D721Med (cell line): ENCODE measurements at places on chromosomes 6 and 20.

DNA sequence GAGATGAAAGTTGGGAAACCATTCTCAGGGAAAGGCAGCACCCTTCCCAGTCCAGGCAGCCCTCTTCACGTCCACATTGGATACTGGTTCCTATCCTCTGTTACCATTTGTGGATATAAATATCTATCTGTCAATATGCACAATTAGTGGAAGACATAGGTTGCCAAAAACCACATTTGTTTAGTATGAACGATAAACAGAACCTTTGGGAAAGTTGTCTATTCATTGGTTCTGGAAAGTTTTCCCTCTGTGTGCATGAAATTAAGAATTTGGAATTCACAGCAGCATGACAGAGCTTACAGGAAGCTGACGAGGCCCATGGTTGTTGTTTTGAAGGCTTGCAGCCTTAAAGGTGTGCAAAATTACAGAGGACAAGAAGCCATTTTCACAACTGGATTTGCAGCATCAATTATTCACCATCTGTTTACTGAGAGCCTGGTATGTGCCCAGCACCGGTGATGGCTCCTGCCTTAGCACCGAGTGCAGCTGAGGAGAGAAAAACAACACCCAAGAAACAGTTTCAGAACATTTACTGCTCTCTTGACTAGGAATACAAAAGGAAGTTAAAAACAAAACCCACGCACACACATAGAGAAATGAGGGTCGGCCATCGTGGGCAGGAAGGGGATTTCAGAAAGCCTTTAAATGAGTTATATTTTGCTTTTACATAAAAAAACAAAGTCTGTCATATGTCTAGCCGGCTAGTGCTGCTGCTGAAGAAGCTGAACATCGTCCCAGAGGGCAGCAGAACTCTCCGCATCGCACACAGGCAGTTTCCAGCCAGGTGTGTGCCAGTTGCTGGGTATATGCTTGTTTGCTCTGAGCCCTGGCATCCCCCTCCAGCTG lies 319.6 kb downstream of the FARS2 start:
- DNase-seq, result no peak

DNA sequence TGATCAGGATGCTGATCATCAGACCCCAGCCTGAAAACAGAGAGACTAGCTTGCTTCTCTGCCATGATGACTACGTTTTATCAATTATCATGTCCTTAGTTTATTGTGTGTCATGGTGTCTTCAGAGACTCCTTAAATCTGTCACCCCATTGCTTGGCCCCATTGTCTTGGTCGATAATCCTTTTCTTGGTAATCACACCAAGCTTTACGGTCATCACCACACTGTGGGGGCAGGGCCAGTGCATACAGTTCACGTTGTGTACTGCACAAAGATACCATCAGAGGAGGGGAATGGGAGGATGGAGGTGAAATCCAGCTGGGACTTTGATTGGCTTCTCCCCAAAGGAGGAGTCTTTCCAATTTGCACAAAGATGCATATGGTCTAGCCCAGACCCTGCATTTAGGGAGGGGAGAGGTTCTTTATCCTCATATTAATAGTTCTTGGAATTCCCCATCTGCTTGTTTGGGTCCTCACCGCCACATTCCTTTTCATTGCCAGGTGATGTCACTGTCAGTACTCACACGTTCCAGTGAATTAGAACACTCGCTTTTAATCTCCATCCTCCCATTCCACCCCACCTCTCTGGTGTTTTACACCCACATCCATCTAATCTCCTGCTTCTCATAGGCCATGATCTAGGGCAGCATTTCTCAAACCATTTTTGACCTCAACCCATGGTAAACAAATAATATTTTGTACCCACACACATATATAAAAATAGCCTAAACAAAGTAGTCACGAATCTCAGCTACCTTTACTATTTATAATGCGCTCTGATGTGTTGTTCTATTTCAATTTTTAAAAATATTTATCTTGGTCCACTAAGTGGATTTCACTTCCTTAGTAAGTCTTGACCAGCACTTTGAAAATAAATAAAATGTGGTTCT lies 5.7 kb downstream of the ETV7 start:
- no peak for DNase-seq

DNA sequence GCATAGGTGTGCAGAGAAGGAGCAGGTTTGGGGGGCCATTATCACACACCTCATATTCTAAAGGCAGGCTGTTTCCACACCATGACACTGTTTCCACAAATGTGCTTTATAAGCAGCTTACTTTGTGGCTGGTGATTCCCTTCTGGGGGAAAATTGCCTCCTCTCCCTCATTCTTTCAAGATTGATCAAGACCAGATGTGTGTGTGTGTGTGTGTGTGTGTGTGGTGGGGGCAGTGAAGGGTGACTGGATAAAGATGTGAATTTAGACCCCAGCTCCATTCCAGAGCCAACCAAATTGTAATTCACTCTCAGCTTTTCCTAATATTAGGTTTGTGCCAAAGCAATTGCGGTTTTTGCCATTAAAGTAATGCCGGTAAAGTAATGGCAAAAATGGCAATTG lies 45.6 kb downstream of the EDN3 start:
- DNase-seq, result no peak

DNA sequence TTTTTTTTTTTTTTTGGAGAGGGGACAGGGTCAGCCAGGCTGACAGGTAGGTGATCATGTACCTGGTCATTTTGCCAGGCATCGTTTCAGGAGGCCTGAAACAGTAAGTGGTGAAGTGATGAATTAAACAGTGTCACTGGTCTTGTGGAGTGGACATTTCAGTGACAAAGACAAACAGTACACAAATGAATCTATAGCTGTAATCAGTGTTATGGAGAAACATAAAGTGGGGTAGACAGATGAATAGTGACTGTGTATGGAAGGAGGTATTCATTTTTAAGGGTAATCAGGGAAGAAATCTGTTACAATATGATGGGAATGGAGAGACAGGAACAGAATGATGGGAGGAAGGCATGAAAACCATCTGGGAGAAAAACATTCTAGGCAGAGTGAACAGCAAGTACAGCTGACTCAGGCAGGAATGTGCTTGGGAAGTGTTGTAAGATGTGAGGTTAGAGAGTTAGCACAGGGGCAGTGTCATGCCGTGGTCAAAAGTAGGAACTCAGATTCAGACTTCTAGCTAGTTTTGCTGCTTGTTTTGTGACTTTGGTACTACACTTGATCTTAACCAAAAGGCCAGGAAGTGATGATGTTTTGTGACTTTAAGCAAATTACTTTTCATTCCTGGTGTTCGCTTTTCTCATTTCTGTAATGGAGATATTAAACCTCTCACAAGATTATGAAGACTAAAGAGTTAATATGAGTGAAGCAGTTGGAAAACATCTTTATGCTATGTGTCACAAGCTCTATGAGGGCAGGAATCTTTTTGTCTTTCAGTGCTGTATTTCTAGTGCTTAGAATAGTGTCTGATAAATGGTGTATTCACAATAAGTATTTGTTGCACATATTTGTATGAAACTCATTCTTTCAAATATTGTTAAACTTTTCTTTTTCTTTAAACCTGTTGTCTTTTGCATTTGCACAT lies 43.4 kb downstream of the QKI start:
- no peak for DNase-seq

- no peak for DNase-seq
Measured at GRCh38 chr20:62811320-62811719, 5.5 kb upstream of the COL9A3 start.
